ENCODE measurements at places on chromosomes 6 and 20. TPM values are rescaled to one million over a fixed set of nuclear protein-coding genes. Genes with fewer than 3 reads are reported as not detected.

ZSCAN31 gene
- 10.8 TPM for total RNA-seq

CTAGE9 gene
- total RNA-seq, result not detected

DNA sequence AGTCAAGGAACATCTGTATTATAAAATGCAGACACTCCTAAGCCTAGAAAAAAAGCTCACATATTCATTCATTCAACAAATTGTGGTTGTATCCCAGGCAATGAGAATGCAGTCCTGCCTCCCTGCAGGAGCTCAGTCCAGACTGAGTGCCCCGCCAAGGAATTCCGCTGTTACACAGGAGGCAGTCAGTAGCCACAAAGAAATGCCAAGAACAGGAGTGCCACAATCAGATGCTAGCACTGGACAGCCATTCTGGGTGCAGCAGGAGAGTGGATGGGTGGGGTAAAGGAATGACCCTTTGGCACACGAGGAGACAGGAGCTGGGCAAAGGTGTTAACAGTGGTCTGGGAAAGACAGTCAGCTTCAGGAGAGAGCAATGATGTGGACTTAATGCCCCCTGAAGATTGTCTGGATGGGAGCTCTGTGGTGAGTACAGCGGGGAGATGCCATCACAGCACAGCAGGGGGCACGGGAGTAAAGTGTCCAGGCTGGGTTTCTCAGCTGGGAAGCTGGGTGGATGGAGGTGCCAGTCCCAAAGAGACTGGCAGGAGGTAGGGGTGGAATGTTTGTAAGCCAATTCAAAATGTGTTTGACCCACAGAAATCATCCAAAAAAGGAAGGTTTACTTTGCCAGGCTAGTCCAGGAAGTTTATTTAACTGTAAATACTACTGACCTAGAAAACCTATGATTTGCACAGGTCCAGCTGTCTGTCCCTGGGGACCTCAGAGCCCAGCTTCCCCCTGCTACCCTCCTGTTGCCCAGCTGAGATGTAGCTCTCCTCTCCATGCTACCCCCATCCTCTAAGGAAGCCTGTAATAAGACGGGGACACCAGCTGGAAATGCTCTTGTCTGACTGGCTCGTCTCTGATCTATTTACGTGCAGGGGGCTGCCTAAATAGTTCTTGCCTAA, 84.1 kb downstream of the SLC23A2 start:
- peak; percentile 50 for DNase-seq

GRCh38 chr6:135325624-135326424, 144.7 kb downstream of the MYB start:
- DNase-seq, result no peak

DNA sequence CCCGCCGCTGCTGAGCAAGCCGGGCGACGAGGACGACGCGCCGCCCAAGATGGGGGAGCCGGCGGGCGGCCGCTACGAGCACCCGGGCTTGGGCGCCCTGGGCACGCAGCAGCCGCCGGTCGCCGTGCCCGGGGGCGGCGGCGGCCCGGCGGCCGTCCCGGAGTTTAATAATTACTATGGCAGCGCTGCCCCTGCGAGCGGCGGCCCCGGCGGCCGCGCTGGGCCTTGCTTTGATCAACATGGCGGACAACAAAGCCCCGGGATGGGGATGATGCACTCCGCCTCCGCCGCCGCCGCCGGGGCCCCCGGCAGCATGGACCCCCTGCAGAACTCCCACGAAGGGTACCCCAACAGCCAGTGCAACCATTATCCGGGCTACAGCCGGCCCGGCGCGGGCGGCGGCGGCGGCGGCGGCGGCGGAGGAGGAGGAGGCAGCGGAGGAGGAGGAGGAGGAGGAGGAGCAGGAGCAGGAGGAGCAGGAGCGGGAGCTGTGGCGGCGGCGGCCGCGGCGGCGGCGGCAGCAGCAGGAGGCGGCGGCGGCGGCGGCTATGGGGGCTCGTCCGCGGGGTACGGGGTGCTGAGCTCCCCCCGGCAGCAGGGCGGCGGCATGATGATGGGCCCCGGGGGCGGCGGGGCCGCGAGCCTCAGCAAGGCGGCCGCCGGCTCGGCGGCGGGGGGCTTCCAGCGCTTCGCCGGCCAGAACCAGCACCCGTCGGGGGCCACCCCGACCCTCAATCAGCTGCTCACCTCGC, 1.5 kb downstream of the ARID1B start:
- DNase-seq, result no peak

DNA sequence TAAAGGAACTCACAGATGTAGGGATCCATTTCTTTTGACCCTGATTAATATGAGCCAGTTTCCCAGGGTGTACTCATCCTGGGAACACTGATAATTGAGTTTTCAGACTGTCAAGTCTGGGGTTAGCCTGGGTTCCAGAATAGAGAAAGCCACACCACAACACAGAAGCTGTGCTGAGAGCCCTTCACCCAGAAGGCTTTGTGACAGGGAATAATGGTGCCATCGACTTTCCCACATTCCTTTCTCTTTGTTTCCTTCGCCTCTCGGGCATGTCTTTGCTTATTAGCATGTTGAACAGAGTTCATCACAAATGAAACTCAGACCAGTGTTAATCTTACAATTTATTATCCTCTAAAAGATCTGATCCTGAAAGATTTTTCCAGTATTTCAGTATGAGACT, 95.0 kb downstream of the TCP11 start:
- no peak for DNase-seq

DNA sequence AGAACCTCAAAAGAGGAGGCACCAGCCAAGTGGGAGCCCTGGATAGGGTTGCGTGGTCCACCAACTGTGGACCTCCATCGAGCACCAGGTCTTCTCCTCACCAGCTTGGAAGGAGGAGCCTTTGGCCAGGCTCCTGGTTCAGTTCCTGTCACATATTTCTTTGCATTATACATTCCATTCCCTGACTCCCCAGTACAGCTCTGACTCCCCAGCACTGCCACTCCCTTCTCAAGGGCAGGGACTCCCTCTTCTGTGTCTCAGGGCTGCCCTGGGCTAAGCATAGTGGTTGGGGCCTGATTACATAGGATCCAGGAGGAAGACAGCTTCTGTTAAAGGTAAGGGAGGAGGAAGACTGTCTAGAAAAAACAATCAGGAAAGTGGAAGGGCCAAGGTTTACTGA, 91.1 kb downstream of the MRPL14 start:
- DNase-seq, result no peak

DNA sequence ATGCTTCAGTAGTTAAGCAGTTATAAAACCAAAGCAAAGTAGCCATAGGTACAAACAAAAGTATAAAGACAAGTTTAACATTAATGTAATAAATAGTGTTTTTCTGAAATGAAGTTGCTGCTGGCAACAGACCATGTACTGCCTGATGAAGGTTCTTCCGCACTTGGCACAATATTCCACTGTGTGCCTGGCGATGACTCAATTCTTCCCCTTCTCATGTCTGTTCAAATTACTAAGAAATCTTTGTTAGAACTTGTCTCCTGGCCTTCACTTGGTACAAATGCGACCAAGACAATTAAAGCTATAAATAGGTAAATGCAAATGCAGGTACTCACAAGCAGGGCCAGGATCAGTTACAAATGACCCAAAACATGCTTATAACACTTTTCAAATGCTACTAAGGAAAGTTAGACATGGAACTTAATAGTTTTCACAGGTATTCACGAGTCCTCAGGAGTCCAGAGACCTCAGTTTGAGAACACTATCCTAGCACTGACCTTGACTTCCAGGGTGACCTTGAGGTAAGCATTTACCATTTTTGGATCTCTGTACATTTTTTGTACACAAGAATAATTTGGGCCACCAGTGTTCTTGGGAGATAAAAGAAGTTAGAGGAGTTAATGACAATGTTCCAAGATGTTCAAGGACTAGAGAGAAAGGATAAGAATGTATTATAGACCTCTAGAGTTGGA, 8.1 kb upstream of the DDR1 start:
- peak; percentile 74 for DNase-seq

DNA sequence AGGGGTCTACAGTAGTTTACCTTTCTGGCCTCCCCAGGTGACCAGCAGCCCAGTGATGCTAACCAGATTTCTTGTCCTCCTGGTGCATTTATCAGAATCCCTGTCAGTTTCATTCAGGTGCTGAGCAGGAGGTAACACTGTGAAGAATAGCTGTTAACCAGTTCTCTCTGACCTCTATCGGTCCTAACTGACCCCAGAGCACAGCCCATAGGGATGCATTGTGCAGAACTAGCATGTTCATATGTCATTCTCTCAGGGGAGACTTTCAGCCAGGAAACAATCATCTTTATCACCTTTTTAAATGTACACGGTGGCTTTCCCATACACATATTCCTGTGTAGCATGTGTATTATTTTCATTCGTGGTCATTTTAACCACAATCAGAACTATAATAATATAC, 49.9 kb downstream of the CNR1 start:
- DNase-seq, result no peak

GRCh38 chr6:88910922-88911778, 52.3 kb downstream of the RNGTT start:
- no peak for DNase-seq

DNA sequence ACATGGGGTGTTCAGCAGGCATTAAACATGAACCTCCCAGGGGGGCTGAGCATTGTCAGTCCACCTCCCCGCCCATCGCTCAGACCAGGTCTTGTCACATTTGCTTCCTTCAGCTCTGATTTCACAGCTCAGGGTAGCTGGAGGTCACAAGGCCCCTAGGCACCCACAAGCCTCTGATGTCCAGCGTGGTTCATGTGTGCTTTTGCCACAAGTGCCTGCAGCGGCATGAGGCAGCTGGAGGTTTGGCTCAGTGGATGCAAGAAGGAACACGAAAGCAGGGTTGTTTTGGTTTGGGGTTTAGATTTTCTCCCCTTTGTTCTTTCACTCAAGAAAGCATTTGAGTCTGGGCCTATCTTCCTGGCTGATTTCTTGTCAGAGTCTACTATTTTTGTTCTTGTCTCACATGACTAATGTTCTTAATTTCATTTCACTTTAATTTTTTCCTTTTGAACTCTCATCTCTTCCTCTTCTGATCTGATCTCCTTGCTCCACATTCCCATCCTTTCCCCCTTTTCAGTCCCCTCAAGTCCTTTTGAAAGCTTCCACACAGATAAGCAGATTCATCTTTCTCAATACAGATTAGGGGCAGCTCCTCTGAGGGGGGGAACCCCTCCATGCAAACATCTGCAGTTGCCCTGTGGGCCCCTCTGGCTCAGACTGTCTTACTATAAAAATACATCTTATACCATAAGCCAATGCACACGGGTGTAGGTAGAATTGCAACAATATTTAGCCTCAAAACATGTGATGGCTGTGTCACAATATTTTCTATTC, 68.1 kb upstream of the CEP85L start:
- DNase-seq, result no peak

GRCh38 chr6:55277646-55278045, 49.6 kb upstream of the GFRAL start:
- no peak for DNase-seq

- DNase-seq, result peak; percentile 37
Measured at GRCh38 chr6:22451962-22452361, 117.4 kb upstream of the HDGFL1 start.

DNA sequence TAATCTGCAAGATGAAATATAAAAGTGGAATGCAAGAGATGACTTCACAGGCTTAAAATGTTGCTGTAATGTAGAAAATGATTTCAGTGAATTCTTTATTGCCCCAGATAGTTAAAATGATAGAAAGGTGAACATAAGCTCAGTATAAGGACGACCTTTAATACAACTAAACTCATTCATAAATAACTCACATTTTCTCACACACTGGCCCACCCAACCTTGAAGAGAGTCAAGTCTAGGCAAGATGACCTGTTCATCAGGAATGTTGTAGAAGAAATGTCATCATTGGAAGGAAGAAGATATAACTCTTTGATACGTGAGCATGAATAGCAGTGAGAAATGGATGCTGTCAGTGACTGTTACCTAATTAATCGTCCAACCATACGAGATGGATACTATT, 111.1 kb upstream of the SASH1 start:
- peak; percentile 80 for DNase-seq

DNA sequence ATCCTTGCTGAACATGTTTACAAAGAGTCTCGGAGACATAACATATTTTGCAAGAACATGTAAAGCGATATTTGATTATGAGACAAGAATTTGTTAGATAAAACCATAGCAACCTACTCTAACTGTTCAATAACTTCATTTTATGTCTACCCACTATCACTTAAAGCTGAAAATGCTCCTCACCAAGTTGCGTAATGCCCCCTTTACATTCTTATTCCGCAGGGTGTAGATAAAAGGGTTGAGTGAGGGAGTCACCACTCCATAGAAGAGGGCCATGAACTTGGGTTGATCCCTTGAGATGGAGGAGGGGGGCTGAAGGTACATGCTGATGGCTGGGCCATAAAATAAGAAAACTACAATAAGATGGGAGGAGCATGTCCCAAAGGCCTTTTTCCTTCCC, 29.9 kb downstream of the OR2J3 start:
- DNase-seq, result no peak

GRCh38 chr6:155341130-155341828, 27.0 kb upstream of the TFB1M start:
- DNase-seq, result no peak

DNA sequence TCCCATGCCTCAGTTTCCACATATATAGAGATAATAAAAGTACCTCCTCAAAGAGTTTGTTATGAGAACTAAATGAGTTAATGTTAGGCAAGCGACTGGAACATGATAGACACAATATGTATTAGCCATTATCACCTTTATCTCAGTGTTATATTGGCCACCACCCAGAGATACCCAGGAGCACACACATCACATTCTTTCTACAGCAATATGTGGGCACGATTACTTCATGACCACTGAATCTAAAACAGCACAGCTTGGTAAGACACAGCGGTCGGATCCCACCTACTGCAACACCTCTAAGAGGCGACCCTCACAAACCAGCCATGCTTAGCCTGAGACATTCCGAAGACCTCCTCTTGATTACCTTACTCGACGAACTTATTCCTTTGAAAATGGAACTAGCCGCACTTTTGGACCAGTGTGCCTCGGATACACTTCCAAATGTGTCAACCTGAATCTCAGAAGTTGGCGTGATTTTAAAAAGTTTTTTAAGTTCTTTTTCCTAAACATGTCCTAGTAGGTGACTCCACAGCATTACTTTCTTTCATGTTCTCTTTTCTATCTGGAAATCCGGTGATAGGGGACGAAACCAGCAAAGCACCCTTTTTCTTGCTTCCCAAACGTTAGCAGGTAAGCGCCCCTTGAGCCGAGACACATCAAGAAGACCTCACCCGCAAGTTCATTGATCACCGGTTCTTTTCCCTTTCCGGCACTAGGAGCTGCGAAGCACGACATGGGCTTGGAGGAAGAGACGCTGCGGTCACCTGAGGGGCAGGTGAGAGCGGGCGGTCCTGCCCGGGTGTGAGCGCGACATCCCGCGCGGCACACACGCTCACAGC, 923 bp downstream of the GMDS start:
- no peak for DNase-seq

GRCh38 chr6:3755637-3756545, 4.4 kb upstream of the PXDC1 start:
- no peak for DNase-seq

GRCh38 chr6:12119085-12119588, 107.0 kb downstream of the HIVEP1 start:
- peak; percentile 87 for DNase-seq

All from renal cortical epithelial cell (primary cell).